ENCODE measurements at places on chromosomes 4 and X. TPM values are rescaled to one million over a fixed set of nuclear protein-coding genes. Genes with fewer than 3 reads are reported as not detected.

The C1QTNF7 gene
- total RNA-seq: not detected

The ARX gene
- total RNA-seq: not detected

The F11 gene
- not detected for total RNA-seq

The RGS12 gene
- 4.1 TPM for total RNA-seq
